ENCODE measurements at places on chromosomes 6 and 20. TPM values are rescaled to one million over a fixed set of nuclear protein-coding genes. Genes with fewer than 3 reads are reported as not detected.

The SPATA25 gene
- 1.4 TPM for total RNA-seq

The TGM3 gene
- not detected for total RNA-seq

The SLC22A16 gene
- not detected for total RNA-seq

The MUC21 gene
- not detected for total RNA-seq

The C6orf141 gene
- 6.5 TPM for total RNA-seq

The ADRM1 gene
- total RNA-seq, result 115 TPM

The ORC3 gene
- total RNA-seq, result 29.4 TPM

The TAGAP gene
- total RNA-seq, result not detected
